ENCODE measurements at places on chromosomes 2 and 18. TPM values are rescaled to one million over a fixed set of nuclear protein-coding genes. Genes with fewer than 3 reads are reported as not detected.

LONRF2 gene
- 1.3 TPM for total RNA-seq

C2orf78 gene
- total RNA-seq, result not detected

ADAM23 gene
- 0.24 TPM for total RNA-seq

EVX2 gene
- total RNA-seq, result not detected

CHRND gene
- not detected for total RNA-seq

UGT1A8 gene
- not detected for total RNA-seq

MC4R gene
- total RNA-seq, result not detected

EMILIN2 gene
- 11.3 TPM for total RNA-seq

PID1 gene
- total RNA-seq, result 6.4 TPM

MARCO gene
- 0.68 TPM for total RNA-seq

ALPI gene
- not detected for total RNA-seq

PDCD1 gene
- not detected for total RNA-seq

HOXD11 gene
- not detected for total RNA-seq

SESTD1 gene
- total RNA-seq, result 8.6 TPM

MEP1B gene
- not detected for total RNA-seq

DNAJC5G gene
- not detected for total RNA-seq

FRZB gene
- total RNA-seq, result 20.3 TPM

TANC1 gene
- 260 TPM for total RNA-seq

IL1A gene
- total RNA-seq, result not detected

OR6B2 gene
- total RNA-seq, result not detected

TEKT4 gene
- total RNA-seq, result not detected

LYG2 gene
- 2.9 TPM for total RNA-seq

C18orf54 gene
- total RNA-seq, result 0.53 TPM

GALR1 gene
- total RNA-seq, result not detected

TMEFF2 gene
- total RNA-seq, result not detected

CNTNAP5 gene
- total RNA-seq, result not detected

ACSL3 gene
- total RNA-seq, result 55.3 TPM

FAM117B gene
- total RNA-seq, result 11.2 TPM

PECR gene
- total RNA-seq, result 11.1 TPM

MROH2A gene
- not detected for total RNA-seq

LOXL3 gene
- total RNA-seq, result 1.3 TPM

CABLES1 gene
- total RNA-seq, result 42.2 TPM

REG1B gene
- total RNA-seq, result not detected

COPS9 gene
- 153 TPM for total RNA-seq

SLC14A1 gene
- total RNA-seq, result 3.0 TPM

COL4A4 gene
- 0.23 TPM for total RNA-seq

SERPINB13 gene
- total RNA-seq, result 21.8 TPM

ZEB2 gene
- 16.3 TPM for total RNA-seq

COL5A2 gene
- total RNA-seq, result 17.6 TPM

PLA2R1 gene
- 68.8 TPM for total RNA-seq

CFAP221 gene
- total RNA-seq, result not detected

SNRNP27 gene
- total RNA-seq, result 84.4 TPM

SP9 gene
- 0.23 TPM for total RNA-seq

TNFAIP6 gene
- not detected for total RNA-seq

TSPYL6 gene
- not detected for total RNA-seq

SERPINB4 gene
- 0.44 TPM for total RNA-seq

Data from suprapubic skin (tissue), 4 donors.